ENCODE measurements at places on chromosomes 5 and 9.

- DNase-seq = no peak
Observed at GRCh38 chr9:99971410-99971809, 65.0 kb downstream of the STX17 start.

DNA sequence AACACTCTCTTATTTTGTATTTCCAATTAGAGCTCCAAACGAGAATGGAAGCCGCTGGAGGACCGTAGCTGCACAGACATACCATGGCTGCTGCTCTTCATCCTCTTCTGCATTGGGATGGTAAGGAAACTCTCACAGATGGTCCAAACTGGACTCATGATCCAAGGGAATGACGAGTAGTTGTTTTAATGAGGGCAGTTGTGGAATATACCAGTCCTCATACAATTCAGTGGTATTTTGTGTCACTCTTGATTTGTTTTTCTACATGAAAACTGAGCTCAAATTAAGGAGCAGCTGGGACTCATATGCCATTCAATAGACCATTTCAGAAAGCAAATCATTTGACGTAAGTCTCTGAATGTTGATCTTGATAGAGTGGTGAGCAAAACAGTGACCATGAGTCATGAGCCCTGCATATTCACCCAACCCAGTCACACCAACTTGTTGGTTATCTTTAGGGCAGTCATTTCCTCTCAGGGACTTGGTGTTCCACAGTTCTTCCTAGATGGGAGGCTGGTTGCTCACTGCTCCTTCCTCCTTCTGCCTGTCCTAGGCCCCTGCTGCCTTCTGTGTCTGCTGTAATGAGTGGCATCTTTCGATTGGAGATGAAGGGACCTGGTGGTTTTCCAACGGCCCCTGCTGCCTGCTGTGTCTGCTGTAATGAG is 54.9 kb downstream of the SLC44A1 start:
- DNase-seq = no peak

DNA sequence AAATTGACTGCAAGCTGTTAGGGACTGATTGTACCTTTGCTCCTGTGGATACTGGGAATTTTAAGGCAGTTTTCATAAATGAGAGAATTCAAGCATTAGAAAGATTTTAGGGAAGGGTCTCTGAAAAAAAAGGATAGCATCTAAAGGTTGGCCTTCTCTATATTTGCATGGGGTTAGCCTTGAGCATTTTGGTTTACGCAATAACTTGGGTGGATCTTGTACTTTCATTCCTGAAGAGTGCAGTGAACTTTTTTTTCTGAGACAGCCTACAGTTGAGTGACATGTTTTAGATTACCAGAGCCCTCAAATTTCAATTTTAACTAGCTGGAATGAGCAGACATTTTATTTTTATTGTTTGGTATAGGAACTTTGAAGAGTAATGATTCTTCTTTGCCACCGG is 91.6 kb upstream of the NR3C1 start:
- no peak for DNase-seq

DNA sequence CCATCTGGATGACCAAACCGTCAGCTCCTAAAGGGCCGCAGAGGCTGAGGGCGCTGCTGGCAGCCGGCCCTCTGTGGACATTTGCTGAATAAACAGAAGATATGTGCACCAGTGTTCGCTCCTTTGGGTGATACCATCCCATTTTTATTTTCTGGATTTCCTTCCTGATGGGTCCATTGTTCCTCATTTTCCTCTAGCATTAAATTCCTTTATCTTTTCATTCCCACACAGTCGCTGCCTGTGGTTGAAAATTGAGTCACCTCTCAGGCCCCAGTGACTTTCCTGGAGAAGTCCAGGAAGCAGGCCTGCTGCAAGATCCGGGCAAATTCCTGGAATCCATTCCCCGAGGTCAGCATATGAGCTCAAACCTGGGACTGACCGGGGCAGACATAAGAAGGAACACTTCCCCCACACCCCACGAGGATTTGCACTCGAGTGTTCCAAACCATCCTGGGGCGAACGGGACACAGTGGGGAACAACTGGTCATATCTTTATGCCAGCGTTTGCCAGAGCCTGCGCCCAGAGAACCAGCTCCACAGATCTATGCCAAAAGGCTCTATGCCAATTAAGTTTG is 86.7 kb upstream of the PCA3 start:
- DNase-seq = no peak

DNA sequence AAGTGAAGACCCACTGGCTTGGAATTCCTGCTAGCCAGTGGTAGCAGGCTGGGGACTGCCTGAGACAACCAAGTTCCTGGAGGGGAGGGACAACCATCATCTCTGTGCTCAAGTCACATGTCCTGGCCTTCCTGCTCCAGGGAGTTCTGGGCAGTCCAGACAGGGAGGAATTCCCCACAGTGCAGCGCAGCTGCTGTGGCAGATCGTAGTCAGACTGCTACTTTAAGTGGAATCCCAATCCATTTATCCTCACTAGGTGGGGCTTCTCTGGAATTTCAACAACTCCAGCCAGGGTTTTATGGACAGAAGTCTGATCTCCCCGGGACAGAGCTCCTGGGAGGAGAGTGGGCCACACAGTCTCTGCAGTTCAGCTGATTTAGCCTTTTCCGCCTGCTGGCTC is 20.9 kb upstream of the OR5C1 start:
- DNase-seq = no peak

GRCh38 chr5:153373130-153373498 is 117.4 kb upstream of the GRIA1 start:
- no peak for DNase-seq

DNA sequence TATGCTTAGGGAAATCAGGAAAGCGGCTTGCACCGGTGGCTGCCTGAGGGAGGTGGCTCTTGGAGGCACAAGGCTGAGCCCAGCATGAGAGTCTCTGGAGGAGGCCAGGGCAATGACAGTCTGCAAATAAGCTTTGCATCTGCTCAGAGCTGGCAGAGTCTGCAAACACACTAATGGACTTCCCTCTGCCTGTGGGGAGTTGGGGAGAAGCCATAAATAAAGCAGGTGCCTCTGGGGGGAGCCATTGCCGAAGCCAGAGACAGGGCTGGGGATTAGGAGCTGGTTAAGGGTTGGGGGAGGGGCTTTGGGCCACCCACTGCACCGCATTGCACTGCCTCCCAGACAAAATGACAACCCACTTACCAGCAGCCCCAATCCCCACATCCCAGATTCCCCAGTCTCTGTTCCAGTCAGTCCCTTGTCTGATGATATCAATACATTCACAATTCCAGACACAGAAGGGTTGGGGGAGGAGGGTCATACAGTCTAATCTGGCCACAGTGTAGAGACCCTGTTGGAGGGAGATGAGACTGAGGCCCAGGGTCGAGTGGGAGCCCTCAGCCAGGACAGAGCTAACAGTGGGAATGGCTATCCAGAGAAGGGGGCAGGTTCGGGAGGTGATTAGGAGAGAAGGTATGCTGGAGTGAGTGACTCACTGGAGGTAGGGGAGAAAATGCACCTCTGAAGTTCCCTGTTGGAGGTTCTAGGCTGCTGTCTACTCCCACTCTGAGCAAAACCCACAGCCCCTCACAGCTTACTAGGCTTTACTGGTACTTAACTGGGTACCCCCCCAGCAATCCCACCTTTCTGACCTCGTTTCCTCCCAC is 53.7 kb downstream of the PAX5 start:
- DNase-seq = no peak

DNA sequence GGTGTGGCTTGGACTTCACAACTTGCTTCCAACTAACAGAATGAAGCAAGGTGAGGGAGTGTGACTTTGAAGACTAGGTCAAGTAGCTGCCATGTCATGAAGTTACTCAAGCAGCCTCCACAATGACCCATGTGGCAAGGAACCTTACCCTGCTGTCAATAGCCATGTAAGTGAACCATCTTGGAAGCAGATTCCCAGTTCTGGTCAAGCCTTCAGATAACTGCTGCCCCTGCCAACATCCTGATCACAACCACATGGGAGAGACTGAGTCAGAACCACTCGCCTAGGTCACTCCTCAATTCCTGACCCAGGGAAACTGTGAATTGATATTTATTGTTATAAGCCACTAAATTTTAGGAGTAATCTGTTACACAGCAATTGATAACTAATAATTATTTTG is 10.9 kb downstream of the ZCCHC10 start:
- no peak for DNase-seq

DNA sequence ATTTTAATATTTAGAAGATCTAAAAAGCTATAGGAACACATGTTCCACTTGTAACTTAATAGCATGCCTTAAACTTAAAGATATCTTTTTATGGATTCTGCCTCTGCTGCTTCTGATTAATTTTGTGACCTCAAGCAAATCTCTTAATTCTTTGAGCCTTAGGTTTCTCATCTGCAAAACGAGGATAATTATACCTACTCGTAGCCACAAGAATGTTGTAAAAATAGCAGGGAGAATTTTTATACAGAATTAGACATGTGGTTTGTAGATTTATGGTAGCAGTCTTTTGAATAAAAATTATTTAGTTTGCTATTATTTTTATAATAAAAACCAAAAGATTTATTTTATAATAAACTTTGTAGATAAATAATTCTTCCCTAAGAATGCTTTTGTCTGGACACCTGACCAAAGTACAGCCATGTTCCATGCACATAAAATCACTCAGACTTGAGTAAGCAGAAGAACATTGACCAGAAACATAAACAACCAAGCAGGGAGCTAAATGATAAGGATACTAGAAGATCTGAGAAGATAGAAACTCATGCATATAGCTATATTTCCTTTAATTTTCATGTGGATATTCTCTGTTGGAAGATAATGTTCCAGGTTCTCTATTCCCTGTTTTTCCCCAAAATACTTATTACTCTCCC is 18.5 kb downstream of the C9orf85 start:
- DNase-seq = no peak

DNA sequence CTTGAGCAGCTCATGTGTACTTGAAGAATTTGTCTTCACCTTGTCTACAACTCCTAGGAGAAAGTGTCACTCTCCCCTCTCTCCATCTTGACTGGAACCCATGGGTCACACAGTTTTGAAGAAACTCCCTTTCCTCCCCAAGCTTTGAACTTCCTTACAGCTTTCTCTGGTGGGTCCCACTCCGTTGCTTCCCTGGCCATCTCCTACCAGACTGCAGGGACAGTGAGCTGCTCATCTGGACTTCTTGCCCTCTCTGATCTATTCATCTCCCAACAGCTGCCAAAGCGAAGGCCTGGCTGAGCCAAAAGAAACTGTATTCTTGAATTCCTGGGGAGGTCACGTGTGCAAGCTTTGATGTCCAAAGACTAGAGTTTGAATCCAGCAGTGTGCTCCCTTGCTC is 22.7 kb upstream of the CXCL14 start:
- DNase-seq = no peak

DNA sequence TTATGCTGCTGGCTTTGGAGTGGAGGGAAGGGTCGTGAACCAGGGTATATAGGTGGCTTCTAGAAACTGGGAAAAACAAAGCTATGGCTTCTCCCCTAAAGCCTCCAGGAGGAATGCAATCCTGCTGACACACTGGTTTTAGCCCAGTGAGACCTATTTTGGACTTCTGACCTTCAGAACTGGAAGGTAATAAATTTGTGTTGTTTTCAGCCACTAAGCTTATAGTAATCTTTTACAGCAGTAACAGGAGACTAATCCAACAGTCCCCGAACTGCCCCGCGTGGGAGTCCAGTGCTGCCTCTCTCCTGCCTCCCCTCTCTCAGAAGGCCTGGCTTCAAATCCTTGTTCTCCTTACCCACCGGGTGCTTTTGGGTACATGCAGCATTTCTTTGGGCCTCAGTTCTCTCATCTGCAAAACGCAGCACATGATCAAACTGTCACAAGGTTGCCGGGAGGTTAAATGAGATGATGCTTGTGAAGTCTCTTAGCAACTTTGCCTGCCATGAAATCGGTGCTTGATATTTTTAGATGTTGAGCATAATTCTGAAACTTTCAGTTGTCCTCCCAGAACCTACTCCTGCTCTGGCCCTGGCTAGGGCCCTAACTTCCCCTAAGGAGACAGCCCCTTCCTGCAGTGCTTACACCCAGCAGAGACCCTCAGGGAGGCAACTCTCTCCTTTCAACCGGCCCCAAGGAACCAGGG is 127.3 kb upstream of the BOD1 start:
- DNase-seq = no peak

DNA sequence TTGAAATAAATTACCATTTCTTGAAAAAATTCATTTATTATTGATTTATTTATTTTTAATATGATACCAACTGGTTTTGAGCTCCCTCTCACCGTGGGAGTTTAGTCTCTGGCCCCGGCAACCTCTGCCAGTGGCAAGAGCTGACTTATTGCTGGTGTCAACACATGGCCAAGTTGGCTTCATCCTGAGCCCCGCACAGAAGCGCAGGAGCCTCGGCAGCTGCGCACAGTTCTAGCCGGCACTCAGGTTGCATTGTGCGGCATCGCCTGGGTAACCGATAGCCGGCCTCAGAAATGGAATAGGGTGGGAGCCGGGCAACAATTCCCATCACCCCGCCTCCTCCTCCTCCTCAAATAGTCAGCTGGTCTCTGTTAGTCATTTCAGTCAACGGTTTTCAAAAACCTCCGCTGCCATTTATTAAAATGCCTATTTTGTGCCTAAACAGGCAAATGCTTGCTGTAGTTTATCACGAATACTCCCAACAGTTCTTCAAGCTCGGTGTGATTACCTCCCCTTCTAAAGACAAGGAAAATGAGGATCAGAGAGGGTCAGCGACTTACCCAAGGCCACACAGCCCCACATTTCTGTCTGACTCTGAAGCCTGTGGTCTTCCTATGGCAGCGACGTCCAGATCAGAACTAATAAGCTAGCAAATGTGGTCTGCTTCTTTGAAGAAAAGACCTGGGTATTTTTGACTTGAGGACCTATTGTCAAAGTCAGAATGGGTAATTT is 15.7 kb upstream of the MSX2 start:
- no peak for DNase-seq

DNA sequence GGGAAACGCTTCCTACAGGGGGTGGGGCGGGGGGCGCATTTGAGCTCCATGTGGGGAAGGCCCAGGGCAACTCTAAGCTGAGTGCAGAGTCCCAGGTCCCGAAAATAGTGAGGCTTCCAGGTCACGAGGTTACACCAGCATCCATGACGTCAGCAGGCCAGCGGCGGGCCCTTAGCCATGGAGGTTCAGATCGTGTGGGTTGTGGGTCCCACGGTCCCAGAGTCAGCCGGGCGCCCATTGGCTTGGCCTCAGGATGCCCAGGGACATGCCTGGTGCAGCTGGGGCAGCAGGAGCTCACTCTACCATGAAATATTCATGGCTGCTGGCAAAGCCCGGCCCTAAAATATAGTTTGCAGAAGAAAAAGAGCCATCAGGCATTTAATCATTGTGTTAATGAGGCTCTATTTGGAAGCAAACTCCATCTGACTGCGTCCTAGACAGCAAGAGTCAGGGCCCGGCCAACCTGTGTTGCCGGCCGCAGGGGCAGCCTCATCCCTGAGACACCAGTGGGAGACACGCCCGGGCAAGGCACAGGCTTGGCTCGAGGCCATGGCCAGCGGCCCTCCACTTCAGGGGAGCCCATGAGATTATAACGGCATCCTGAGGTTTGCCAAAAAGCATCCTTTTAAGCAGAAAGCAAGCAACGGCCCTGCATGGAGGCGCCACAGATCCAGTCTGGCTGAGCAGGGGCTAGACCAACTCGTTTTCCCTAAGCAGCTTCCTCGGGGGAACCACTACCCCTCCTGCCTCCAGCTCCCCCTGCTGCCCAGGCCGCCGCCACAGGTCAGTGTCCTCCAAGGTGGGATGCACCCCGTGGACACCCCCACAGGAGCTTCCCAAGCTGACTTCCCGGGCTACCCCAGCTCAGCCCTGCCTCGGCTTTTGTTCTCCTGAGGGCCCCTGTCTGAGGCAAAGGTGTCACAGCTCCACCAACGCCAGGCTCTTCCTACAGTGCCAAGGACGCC is 108.9 kb upstream of the PPP1R26 start:
- no peak for DNase-seq
